ENCODE measurements at places on chromosomes 2 and 18. TPM values are rescaled to one million over a fixed set of nuclear protein-coding genes. Genes with fewer than 3 reads are reported as not detected.

Gene XDH
- 1.4 TPM for total RNA-seq

Gene SRD5A2
- not detected for total RNA-seq

Gene REG1A
- 0.73 TPM for total RNA-seq

Gene TLK1
- total RNA-seq, result 85.1 TPM

Gene GKN1
- total RNA-seq, result not detected

Gene DRC1
- 0.49 TPM for total RNA-seq

Gene SLC4A3
- total RNA-seq, result 6.2 TPM

Gene NCKAP5
- total RNA-seq, result 3.8 TPM

DNA sequence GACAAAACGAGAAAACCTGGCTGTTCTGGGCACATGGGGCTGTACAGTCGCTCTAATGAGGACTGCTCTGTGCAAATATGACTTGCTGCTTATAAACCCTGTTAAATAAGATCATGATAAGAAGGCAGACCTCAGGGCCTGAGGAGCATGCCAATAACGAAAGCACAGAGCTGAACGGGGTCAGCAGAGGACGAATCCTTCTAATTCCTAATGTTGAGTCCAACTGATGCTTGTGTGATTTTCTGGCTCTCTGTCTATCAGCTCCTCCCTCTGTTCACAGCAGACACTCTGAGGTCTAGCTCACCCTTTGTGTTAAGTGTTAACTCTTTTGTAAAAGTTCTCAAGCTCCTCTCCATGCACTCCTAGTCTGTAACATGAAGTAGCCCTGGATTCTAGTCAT, 167.2 kb upstream of the REV1 start:
- no peak overlapping the region for H3K4me3 ChIP-seq
- DNase-seq, result no peak
- no peaks in the 10 kb centered on the region for H3K27me3 ChIP-seq
- no peaks in the 10 kb centered on the region for H3K4me1 ChIP-seq
- no peak overlapping the region for H3K27ac ChIP-seq

- H3K27me3 ChIP-seq, result no peaks in the 10 kb centered on the region
- no peak overlapping the region for H3K27ac ChIP-seq
- no peak for DNase-seq
Measured at GRCh38 chr18:63234841-63235240, 84.7 kb downstream of the BCL2 start.

DNA sequence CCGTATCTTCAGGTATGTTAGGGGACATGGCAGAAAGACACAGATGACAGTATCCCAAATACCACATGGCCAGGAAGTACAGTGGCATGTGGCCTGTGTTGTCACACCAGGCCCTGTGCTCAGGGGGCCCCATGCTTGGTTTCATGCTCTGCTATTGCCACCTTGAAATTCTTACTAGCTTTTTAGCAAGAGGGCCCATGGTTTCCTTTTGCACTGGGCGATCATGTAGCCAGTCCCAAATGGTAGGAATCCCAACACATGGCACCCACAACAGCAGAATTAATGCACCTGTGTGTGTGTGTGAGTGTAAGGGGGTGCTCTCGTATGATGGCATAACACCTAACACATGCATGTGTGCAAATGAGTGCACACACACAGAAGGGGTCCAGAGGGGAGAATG, 39.2 kb downstream of the MYO7B start:
- DNase-seq, result no peak
- no peaks in the 10 kb centered on the region for H3K36me3 ChIP-seq
- H3K4me1 ChIP-seq, result no peaks in the 10 kb centered on the region
- no peak overlapping the region for H3K4me3 ChIP-seq
- no peak overlapping the region for H3K27ac ChIP-seq

GRCh38 chr2:174716785-174717184, 47.5 kb downstream of the CHRNA1 start:
- no peak overlapping the region for H3K4me3 ChIP-seq
- no peak overlapping the region for H3K27ac ChIP-seq
- H3K36me3 ChIP-seq, result no peaks in the 10 kb centered on the region
- H3K27me3 ChIP-seq, result no peaks in the 10 kb centered on the region
- H3K4me1 ChIP-seq, result no peaks in the 10 kb centered on the region

- H3K4me3 ChIP-seq, result no peak overlapping the region
- H3K27me3 ChIP-seq, result no peaks in the 10 kb centered on the region
- H3K27ac ChIP-seq, result no peak overlapping the region
- H3K36me3 ChIP-seq, result no peaks in the 10 kb centered on the region
Measured at GRCh38 chr18:68035774-68036522, 519.4 kb upstream of the DSEL start.

DNA sequence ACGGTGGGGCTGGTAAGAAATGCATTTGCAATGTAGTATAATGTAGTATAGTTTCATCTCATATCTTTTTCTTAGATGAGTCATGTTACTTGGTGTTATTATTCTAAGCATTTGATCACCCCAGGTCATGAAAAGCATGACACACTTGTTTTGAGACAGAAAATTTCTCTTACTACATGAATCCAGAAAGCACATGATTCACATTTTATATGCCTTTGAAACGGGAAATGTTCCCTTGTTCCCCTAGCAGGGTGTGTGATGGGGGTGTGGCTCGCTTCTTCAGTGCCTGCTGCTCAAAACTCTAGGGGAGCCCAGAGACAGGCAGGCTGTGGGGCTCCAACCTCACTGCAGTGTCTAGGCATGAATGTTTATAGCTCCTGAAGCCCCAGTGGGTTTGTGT, 116.0 kb upstream of the RAB27B start:
- no peak for DNase-seq
- no peaks in the 10 kb centered on the region for H3K36me3 ChIP-seq
- H3K27me3 ChIP-seq, result no peaks in the 10 kb centered on the region
- H3K27ac ChIP-seq, result no peak overlapping the region
- no peak overlapping the region for H3K4me3 ChIP-seq
- no peaks in the 10 kb centered on the region for H3K4me1 ChIP-seq

DNA sequence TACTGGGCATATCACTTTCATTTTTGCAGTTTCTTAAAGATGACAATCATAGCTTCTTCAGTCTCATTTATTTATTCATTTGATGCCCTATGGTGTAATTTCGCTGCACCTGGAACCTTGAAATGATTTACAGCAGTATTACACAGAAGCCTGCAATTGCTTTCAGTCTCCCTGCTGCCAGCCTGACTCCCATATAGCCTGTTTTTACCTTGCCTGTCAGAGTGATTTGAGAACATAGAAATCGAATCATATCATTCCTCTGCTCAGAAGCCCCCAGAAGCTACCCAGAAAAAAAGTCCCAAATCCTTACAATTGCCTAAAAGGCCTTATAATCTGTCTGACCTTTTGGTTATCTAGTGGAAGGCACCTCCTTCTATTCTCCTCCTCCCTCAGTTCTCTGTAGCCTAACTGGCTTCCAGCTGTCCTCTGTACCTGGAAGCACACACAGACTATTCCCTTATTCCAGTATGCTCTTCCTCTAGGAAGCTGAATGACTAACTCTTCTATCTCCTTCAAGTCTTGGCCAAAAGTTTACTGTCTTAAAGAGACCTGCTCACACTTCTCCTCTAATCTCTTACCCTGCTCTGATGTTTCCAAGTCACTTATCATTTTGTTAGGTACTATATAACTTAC, 12.6 kb downstream of the SCN3A start:
- no peaks in the 10 kb centered on the region for H3K4me1 ChIP-seq
- H3K27ac ChIP-seq, result no peak overlapping the region
- H3K27me3 ChIP-seq, result no peaks in the 10 kb centered on the region
- no peak for DNase-seq

DNA sequence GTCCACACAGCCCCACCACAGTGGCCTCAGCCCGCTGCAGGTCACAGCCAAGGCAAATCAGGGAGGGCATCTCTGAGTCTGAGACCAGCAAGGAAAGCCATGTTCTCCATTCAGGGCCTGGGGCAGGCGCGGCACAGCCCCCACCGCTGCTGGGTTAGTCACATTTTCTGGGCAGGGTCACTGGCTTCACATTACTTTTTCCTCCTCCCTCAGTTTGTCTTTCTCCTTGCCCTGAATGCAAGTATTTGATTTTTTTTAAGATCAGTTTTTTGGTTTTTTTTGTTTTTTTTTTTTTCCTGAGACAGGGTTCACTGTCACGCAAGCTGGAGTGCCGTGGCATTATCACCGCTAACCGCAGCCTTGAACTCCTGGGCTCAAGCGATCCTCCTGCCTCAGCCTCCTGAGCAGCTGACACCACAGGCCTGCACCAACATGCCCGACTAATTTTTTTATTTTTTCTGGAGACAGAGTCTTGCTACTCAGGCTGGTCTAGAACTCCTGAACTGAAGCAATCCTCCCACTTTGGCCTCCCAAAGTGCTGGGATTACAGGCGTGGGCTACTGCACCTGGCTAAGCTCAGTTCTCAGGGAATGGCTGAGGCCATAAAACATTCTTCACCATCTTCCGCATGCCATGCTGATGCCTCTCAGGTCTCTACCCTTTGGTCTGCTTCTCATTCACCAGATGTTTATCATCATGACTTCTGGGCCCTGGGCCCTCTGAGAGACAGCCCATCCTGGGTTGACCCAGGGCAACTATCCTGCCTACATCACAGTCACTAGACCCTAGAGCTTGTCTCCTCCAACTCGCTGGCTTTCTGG, 628 bp upstream of the CAPG start:
- H3K4me1 ChIP-seq, result no peaks in the 10 kb centered on the region
- no peaks in the 10 kb centered on the region for H3K27me3 ChIP-seq
- no peak overlapping the region for H3K4me3 ChIP-seq
- no peak overlapping the region for H3K27ac ChIP-seq
- DNase-seq, result no peak
- no peaks in the 10 kb centered on the region for H3K36me3 ChIP-seq

GRCh38 chr2:43944915-43945314, 50.9 kb downstream of the LRPPRC start:
- no peak overlapping the region for H3K27ac ChIP-seq
- H3K27me3 ChIP-seq, result no peaks in the 10 kb centered on the region
- no peak overlapping the region for H3K4me3 ChIP-seq
- H3K4me1 ChIP-seq, result no peaks in the 10 kb centered on the region
- 0 out of 2 replicates have a peak, but pooled peaks cover 1% of the 10 kb centered on the region for H3K36me3 ChIP-seq
- DNase-seq, result no peak

DNA sequence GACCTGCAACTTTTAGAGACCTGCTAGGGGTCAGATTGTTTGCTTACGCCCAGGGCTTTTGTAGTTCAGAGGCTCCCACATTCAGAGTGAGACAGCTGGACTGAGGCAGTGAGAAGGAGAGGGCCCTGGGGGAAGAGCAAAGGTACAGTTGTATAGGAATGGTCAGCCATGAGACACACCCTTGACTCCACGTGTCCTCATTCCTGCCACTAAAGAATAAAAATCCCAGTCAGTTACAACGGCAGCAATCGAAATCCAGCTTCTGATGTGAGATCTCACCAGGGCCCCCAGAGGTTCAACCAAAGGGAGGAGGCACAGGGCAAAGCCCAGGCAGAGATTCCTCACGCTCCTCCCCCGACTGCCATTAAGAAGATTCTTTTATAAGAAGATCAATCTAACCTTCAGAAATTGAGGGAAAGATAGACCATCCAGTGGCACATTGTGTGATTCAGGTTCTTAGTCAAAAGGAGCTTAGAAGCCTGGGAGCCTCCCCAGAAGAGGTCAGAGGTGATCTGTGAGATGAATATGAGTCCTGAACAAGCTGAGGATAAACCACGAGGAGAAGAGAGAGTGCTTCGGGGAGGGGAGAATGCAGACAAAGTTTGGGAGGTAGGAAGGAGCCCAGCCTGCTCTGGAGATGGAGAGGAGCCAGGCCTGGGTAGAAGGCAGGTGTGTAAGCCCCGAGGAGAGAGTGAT, 317.0 kb downstream of the CYP26B1 start:
- H3K36me3 ChIP-seq, result no peaks in the 10 kb centered on the region
- DNase-seq, result no peak
- no peaks in the 10 kb centered on the region for H3K27me3 ChIP-seq
- H3K4me1 ChIP-seq, result 0 out of 2 replicates have a peak, but pooled peaks cover 7% of the 10 kb centered on the region
- H3K27ac ChIP-seq, result no peak overlapping the region

- no peak overlapping the region for H3K4me3 ChIP-seq
- H3K27me3 ChIP-seq, result no peaks in the 10 kb centered on the region
- no peaks in the 10 kb centered on the region for H3K36me3 ChIP-seq
- DNase-seq, result no peak
- no peaks in the 10 kb centered on the region for H3K4me1 ChIP-seq
Measured at GRCh38 chr2:38256610-38257009, 120.5 kb downstream of the ATL2 start.

DNA sequence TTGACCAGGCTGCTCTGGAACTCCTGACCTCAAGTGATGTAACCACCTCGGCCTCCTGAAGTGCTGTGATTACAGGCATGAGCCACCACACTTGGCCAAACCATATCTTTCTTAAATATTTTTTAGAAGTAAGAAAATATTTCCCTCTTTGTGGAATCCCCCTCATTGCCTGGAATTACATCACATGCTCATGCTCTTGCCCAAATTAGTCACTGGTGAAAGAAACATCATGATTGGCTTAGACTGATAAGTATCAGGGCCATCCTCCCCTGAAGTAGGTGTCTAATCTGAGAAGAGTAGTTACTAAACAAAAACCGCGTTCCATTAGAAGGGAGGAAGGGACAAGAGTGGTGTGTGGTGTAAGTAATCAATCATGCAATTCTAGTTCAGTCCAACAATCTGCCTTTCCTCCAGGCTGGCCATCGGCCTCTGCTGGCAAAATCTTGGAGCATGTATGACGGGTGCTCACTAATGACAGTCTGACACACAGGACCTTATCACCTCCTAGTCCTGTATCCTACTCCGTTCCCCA, 52.3 kb upstream of the SCG2 start:
- no peak overlapping the region for H3K4me3 ChIP-seq
- no peaks in the 10 kb centered on the region for H3K36me3 ChIP-seq
- no peaks in the 10 kb centered on the region for H3K27me3 ChIP-seq
- DNase-seq, result no peak
- no peaks in the 10 kb centered on the region for H3K4me1 ChIP-seq

- H3K4me3 ChIP-seq, result no peak overlapping the region
- H3K27me3 ChIP-seq, result no peaks in the 10 kb centered on the region
- H3K4me1 ChIP-seq, result peaks cover 23% of the 10 kb centered on the region
- no peak for DNase-seq
- H3K36me3 ChIP-seq, result no peaks in the 10 kb centered on the region
Measured at GRCh38 chr2:204507636-204508035, 37.6 kb upstream of the PARD3B start.

Data from Caco-2 (cell line).